Thoracic aorta (tissue), 2 donors: ENCODE measurements at places on chromosomes 13 and 19. TPM values are rescaled to one million over a fixed set of nuclear protein-coding genes. Genes with fewer than 3 reads are reported as not detected.

- H3K36me3 ChIP-seq, result no peaks in the 10 kb centered on the region
- peak overlapping the region; percentile 79 for H3K4me3 ChIP-seq
- H3K27me3 ChIP-seq, result no peaks in the 10 kb centered on the region
- no peak overlapping the region for H3K27ac ChIP-seq
- DNase-seq, result no peak
Observed at GRCh38 chr19:11560404-11561051, 1.5 kb upstream of the ELOF1 start.

- H3K4me1 ChIP-seq, result no peaks in the 10 kb centered on the region
- no peak overlapping the region for H3K27ac ChIP-seq
- H3K4me3 ChIP-seq, result no peak overlapping the region
- DNase-seq, result no peak
- peaks cover 20% of the 10 kb centered on the region for H3K36me3 ChIP-seq
- no peaks in the 10 kb centered on the region for H3K27me3 ChIP-seq
Observed at GRCh38 chr13:102878481-102878880, 32.6 kb downstream of the ERCC5 start.

DNA sequence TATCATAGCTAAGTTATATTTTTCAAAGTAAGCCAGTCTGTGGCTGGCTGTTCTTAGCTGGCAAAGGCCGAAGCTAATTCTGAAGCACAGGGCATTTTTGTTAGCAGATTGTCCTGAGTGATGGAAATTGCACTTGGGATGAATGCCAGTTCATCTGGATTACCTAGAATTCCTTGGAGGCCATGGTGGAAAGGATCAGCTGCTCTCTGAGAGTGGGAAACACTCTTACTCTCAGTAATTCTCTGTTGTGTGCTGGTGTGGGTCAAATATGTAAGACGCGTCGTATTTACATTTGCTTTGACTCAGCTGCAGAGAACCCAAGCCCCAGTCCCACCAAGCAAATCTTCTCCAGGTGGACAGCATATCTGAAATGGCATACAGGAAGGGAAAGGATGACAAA lies 60.7 kb upstream of the C1QTNF9B start:
- H3K4me3 ChIP-seq, result no peak overlapping the region
- no peaks in the 10 kb centered on the region for H3K27me3 ChIP-seq
- no peak overlapping the region for H3K27ac ChIP-seq
- DNase-seq, result no peak
- H3K4me1 ChIP-seq, result no peaks in the 10 kb centered on the region

GRCh38 chr13:21371011-21371410 lies 88.1 kb downstream of the ZDHHC20 start:
- DNase-seq, result no peak
- H3K27ac ChIP-seq, result no peak overlapping the region
- H3K4me3 ChIP-seq, result no peak overlapping the region
- no peaks in the 10 kb centered on the region for H3K4me1 ChIP-seq

DNA sequence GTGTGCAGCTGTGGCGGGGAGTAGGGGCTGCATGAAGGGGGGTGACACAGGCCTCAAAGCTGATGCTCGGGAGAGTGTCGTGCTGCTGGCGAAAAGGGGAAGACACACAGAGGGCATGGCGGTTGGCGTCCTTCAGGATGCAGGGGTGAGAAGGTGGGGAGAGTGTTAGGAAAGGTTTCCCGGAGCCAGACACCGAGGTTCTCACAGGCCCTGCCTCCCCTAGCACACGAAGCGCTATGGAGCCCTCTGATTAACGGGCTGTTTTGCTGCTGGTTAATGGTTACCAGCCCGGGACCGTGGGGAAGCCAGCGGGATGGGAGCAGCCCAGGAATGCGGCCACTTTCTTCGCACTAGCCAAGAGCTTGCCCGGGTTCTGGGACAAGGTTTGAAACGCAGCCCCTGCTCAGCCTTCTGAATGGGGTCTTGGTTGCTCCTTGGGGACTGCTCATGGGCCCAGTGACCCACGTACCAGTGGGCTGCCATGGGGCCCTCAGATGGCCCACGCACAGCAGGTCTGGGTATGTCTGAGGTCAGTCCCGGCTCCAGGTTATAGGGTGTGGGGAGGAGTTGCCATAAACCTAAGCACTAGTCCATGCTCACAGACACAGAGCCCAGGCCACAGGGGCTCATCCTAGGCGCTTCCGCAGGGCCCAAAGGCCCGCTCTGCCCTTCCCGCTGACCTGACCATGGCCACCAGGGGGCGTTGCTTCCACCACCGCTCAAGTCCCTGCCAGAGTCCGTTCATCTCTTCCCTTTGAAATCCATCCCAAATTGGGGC lies 31.3 kb upstream of the ISYNA1 start:
- no peak for DNase-seq
- H3K4me3 ChIP-seq, result no peak overlapping the region
- no peaks in the 10 kb centered on the region for H3K27me3 ChIP-seq

DNA sequence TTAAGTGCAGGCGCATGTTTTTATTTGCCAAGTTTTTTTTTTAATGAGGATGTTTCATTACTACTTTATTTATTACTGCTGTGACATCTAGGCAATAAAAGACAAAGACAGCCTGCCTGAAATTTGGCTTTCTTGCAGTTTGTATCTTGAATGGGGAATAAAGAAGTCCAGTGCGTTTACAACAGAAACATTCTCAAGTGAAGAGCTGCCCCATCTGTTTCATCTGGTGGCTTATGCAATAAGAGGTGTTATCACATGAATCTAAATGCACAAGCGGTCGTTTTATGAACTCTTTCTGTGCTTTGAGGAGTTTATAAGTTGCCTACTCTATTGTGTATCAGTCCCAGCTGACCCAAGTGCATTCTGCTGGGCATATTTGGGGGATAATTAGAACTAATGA lies 12.6 kb upstream of the MAB21L1 start:
- H3K36me3 ChIP-seq, result no peaks in the 10 kb centered on the region
- DNase-seq, result no peak
- H3K27ac ChIP-seq, result no peak overlapping the region
- H3K27me3 ChIP-seq, result no peaks in the 10 kb centered on the region
- no peak overlapping the region for H3K4me3 ChIP-seq
- no peaks in the 10 kb centered on the region for H3K4me1 ChIP-seq

DNA sequence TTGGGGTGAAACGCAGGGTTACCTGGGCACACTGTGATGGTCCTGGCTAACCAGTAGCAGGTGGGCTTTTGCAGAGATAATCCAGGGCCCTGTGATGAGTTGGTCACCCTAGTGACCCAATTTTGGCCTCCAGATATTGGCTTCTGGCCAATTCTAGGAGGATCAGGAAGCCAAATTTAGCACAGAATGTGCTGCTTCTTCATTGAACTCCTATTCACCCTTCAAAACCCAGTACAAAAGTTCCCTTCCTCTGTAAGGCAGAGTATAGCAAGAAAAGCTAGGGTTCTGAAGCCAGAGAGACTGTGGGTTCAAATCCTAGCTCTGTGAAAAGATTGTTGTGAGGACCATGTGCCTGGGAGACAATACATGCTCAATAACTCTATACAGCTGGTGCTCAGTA lies 70.8 kb downstream of the INSR start:
- H3K36me3 ChIP-seq, result no peaks in the 10 kb centered on the region
- no peaks in the 10 kb centered on the region for H3K27me3 ChIP-seq
- H3K4me1 ChIP-seq, result peaks cover 25% of the 10 kb centered on the region
- H3K4me3 ChIP-seq, result no peak overlapping the region
- H3K27ac ChIP-seq, result peak overlapping the region; percentile 57

DNA sequence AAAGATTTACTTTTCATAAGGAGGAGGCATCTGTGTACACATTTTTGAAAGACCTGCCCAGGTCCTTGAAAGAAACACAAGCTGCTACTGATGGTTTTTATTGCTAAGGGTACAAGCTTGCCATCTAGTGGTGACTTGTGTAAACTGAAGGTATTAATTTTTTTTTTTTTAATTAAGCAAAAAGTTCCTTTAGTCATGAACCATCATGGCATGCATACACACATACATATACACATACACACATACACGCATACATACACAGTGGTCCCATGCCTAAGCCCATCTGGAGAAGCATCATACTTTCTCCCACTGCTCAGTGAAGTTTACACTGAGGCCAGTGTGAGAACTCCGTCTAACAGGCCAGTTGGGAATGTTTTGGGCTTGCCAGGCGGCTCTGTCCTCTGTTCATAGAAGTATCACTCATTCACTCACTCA lies 312.5 kb downstream of the DCLK1 start:
- H3K4me3 ChIP-seq, result no peak overlapping the region
- H3K36me3 ChIP-seq, result no peaks in the 10 kb centered on the region
- H3K27ac ChIP-seq, result no peak overlapping the region
- no peak for DNase-seq

DNA sequence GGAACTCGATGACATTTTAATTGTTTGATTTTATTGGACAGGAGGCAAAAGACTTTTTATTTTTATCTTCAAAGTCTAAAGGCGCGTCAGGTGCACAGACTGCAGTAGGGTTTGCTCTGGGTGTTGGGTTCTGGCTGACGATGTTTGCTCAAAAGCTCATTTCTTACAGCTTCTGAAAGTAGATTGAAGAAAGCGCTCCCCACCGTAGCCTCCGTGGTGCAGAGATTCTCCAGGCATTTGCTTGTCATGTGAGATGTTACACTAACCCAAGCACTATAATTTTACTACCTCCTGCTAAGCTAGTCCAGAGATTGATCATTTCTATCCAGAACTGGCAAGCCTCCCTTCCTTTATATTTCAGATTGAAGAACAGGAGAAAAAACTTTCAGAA lies 14.5 kb upstream of the ATP11A start:
- H3K27ac ChIP-seq, result no peak overlapping the region
- no peak overlapping the region for H3K4me3 ChIP-seq
- DNase-seq, result no peak
- no peaks in the 10 kb centered on the region for H3K36me3 ChIP-seq

GRCh38 chr19:7772752-7773291 lies 9.8 kb downstream of the CLEC4M start:
- DNase-seq, result no peak
- no peaks in the 10 kb centered on the region for H3K27me3 ChIP-seq
- H3K27ac ChIP-seq, result no peak overlapping the region
- H3K4me3 ChIP-seq, result no peak overlapping the region
- H3K36me3 ChIP-seq, result no peaks in the 10 kb centered on the region
- no peaks in the 10 kb centered on the region for H3K4me1 ChIP-seq

GRCh38 chr13:97976610-97977521 lies 23.4 kb downstream of the IPO5 start:
- DNase-seq, result no peak
- peaks cover 19% of the 10 kb centered on the region for H3K4me1 ChIP-seq
- no peaks in the 10 kb centered on the region for H3K27me3 ChIP-seq
- no peaks in the 10 kb centered on the region for H3K36me3 ChIP-seq
- peak overlapping the region; percentile 91 for H3K4me3 ChIP-seq

DNA sequence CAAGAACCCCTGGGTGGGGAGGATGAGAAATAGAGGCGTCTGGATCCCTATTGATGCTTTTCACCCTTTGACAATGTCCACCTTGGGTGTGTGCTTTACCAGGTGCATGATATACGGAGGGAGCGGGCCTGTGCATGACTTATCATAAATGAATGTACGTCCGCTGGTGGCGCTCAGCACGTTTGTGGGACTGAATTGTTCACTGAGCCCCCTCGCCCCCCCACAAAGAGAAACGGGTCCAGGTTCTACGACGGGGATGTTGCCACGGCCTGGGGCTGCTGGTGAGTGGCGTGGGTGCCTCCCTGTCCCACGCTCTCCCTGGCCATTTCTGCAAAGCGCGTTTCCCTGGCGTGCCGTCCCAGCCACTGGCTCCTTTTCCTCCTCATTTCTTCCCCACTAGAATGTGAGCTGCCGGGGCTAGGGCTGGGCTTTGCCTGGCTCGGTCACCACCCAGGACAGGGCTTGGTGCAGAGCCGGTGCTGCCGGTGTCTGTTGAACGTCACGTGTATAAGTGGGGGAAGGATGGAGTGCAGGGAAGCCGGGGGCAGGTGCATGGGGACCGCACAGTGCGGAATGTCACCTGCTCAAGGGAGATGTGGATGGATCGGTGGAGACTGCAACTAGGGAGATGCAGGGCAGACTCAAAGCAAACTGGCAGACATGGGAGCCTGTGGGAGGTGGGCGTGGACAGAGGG lies 21.6 kb downstream of the LRRC4B start:
- no peaks in the 10 kb centered on the region for H3K36me3 ChIP-seq
- DNase-seq, result no peak
- H3K4me3 ChIP-seq, result no peak overlapping the region
- H3K4me1 ChIP-seq, result no peaks in the 10 kb centered on the region
- H3K27ac ChIP-seq, result peak overlapping the region; percentile 47

Gene NOVA2
- 2.6 TPM for total RNA-seq

Gene TSKS
- not detected for total RNA-seq

Gene FFAR3
- total RNA-seq, result not detected

Gene SLC1A6
- total RNA-seq, result not detected

Gene SYMPK
- total RNA-seq, result 84.7 TPM

Gene OR7A5
- not detected for total RNA-seq

Gene CYP4F2
- not detected for total RNA-seq

Gene ZC3H4
- total RNA-seq, result 21.9 TPM
